Stimulated activated CD8-positive, alpha-beta memory T cell treated with anti-CD3 and anti-CD28 coated beads, Interleukin-15, amount 100 ng/mL, for 4 hours (primary cell): ENCODE measurements at places on chromosomes 1 and 21.

GRCh38 chr1:22457836-22458235, 6.2 kb downstream of the ZBTB40 start:
- DNase-seq: no peak

DNA sequence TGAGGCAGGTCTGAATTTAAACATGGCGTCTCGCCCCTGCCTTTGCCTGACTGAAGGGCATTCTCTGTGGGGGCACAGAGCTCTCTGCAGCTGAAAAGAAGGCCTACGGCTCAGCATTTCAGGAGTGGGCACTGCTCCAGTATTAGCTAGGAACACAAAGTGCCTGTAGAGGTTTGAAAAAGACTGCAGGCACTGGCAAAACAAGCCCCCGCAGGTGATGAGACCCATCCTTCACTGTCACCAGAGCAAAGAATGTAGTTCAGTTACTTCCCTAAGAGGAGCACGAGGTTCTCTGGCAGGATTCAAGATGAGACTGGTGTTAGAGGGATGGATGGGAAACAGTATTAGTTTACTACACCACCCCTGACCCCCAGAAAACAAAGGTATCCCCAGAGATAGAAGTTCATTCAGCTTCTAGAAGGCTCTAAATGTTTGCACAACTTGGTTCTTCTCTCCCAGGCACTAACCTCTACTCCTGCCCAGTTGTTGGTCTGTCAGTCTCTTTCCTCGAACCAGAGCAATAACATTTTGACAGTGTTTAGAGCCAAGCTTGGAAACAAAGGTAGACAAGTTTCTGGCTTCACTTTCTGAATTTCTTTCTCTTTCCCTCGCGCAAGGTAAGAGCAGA, 101.9 kb upstream of the KCNE2 start:
- no peak for DNase-seq

GRCh38 chr1:213820362-213821149, 167.2 kb upstream of the PROX1 start:
- no peak for DNase-seq

DNA sequence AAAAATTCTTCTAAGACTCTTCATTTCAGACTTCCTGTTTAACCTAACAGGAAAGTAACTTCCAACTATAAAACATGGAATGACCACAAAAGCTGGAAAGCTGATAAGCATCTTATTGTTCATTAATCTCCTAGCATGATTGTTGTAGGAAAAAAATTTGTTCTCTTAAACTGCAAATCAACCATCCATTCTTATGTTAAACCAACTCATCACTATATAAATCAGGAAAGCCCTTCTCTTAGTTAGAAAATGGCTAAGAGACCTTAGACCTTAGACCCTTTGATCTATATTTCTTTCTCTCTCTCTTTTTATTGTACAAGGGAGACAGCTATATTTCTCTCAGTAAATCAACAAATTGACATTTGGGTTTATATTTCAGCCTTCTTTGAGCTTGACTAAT, 101.4 kb downstream of the UBE2U start:
- no peak for DNase-seq

DNA sequence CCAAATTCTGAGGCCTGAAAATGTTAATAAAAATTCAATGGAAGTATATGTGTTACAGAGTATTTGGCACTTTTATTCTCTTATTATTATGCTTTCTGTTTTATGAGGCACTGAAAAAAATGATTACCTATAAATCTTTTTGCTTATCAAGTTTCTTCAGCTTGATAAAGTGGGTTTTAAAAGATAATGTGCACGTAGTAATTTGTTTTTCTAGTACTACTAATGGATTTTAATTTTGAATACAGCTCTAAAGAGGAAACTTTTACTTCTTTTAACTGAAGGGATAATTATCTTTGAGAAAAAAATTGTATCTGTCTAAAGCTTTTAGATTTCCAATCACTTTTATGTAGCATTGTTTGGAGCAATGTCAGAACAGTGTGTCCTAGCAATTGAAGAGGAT, 211.4 kb upstream of the L1TD1 start:
- no peak for DNase-seq

DNA sequence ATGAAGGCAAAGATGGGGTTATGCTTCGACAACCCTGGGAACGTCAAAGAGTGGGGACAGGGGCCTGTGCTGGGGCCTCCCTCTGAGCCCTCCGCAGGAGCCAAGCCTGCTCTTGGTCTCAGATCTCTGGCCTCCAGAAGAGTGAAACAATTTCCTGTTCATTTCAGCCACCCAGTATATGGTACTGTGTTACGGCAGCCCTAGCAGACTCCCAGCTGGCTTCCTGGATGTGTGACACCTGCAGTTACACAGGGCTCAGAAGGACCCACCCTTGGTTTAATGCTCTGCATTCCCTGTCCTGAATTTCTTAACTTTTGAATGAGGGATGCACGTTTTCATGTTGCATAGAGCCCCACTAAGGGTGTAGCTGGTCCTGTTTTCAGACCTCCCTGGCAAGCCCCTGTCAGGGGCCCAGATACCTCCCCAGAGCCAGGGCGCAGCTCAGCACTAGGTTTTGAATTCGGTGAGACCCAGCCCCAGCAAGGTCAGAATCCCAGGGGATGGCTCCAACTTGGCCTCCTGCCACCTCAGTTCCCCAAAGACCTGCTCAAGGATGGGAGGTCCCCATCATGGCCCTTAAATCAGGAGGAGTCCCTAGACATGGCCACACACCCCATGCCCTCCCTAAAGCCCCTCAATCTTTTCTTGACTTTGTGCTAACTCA, 79.0 kb upstream of the IFFO2 start:
- no peak for DNase-seq
